ENCODE measurements at places on chromosomes 1 and 21. TPM values are rescaled to one million over a fixed set of nuclear protein-coding genes. Genes with fewer than 3 reads are reported as not detected.
A peak's percentile ranks its signal among the peaks of the same experiment; 100 is the strongest.

Gene UBXN10
- total RNA-seq: not detected

Gene SPATA46
- not detected for total RNA-seq

Gene C1QTNF12
- total RNA-seq: 4.4 TPM

Gene FRRS1
- 12.1 TPM for total RNA-seq

Gene SYT6
- 71.9 TPM for total RNA-seq

Gene HTR6
- total RNA-seq: not detected

- H3K27me3 ChIP-seq: no peaks in the 10 kb centered on the region
- H3K4me3 ChIP-seq: no peak overlapping the region
- no peaks in the 10 kb centered on the region for H3K36me3 ChIP-seq
- H3K4me1 ChIP-seq: peaks cover 13% of the 10 kb centered on the region
These were observed 7.7 kb upstream of the CDC42 start for GRCh38 chr1:22044690-22045420.

DNA sequence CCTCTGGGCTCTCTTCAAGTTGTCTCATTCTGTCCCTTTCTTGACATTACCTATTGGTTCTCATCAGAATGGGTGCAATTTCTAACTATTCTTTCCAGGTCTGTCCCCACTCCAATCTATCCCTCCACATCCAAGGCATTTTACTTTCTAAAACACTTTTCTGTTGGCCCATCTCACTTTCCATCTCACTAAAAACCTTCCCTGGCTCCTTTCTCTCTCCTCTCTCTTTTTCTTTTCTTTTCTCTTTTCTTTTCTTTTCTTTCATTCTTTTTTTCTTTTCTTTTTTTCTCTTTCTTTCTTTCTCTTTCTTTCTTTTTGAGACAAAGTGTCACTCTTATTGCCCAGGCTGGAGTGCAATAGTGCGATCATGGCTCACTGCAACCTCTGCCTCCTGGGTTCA is 279.2 kb upstream of the SGIP1 start:
- H3K36me3 ChIP-seq: no peaks in the 10 kb centered on the region
- DNase-seq: no peak
- H3K27me3 ChIP-seq: no peaks in the 10 kb centered on the region
- H3K27ac ChIP-seq: no peak overlapping the region
- H3K4me3 ChIP-seq: no peak overlapping the region

DNA sequence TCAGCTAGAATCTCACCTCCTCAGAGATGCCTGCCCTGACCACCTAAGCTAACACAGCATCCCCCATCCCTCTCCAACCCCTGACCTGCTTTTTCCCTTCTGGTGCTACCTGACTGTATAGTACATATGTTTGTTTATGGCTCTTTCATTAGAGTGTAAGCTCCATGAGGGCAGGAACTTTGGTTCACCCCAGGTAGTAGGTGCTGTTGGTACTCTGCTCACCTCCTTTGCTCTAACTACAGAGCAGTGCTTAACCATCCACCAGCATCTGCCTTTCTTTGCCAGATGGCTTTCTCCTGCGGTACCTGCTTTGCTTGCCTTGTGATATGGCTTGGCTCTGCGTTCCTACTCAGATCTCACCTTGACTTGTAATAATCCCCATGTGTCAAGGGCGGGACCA is 18.7 kb upstream of the BLACAT1 start:
- no peak overlapping the region for H3K4me3 ChIP-seq
- H3K36me3 ChIP-seq: no peaks in the 10 kb centered on the region
- H3K27me3 ChIP-seq: no peaks in the 10 kb centered on the region
- DNase-seq: no peak
- H3K27ac ChIP-seq: no peak overlapping the region

GRCh38 chr1:99252630-99253029 is 11.7 kb upstream of the PLPPR4 start:
- no peak overlapping the region for H3K27ac ChIP-seq
- H3K27me3 ChIP-seq: no peaks in the 10 kb centered on the region
- H3K4me1 ChIP-seq: no peaks in the 10 kb centered on the region
- H3K4me3 ChIP-seq: no peak overlapping the region

- H3K27me3 ChIP-seq: no peaks in the 10 kb centered on the region
- H3K4me3 ChIP-seq: peak overlapping the region; percentile 26
- DNase-seq: peak; percentile 33
- no peaks in the 10 kb centered on the region for H3K36me3 ChIP-seq
These were observed 154.0 kb downstream of the TGFB2 start for GRCh38 chr1:218499011-218499691.

GRCh38 chr1:204858363-204858821 is 12.3 kb upstream of the NFASC start:
- H3K27ac ChIP-seq: no peak overlapping the region
- no peaks in the 10 kb centered on the region for H3K36me3 ChIP-seq
- no peak for DNase-seq

- no peak for DNase-seq
- H3K27ac ChIP-seq: no peak overlapping the region
- no peaks in the 10 kb centered on the region for H3K27me3 ChIP-seq
- no peaks in the 10 kb centered on the region for H3K36me3 ChIP-seq
These were observed 15.6 kb downstream of the ALPL start for GRCh38 chr1:21524686-21525339.

GRCh38 chr21:33244779-33245105 is 15.0 kb downstream of the IFNAR2 start:
- no peak overlapping the region for H3K4me3 ChIP-seq
- H3K36me3 ChIP-seq: peaks cover 45% of the 10 kb centered on the region
- no peak overlapping the region for H3K27ac ChIP-seq
- H3K4me1 ChIP-seq: peaks cover 12% of the 10 kb centered on the region
- no peak for DNase-seq

DNA sequence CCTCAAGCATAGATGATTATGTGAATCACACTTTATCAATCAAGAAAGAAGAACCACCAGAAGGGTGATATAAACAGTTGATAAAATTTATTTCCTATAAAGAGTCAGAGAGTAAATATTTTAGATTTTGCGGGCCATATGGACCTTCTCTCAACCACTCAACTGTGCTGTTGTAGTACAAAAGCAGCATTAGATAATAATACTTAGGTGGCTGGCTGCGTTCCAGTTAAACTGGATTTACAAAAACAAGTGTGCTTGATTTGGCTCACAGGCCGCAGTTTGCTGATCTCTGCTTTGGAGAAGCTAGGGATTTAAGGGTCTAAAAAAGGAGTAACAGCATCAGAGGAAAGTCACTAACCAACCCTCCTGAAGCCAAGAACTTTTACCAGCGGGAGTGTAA is 1406.0 kb downstream of the KCNT2 start:
- no peak for DNase-seq
- H3K4me3 ChIP-seq: no peak overlapping the region
- no peaks in the 10 kb centered on the region for H3K4me1 ChIP-seq
- H3K27ac ChIP-seq: no peak overlapping the region
- no peaks in the 10 kb centered on the region for H3K36me3 ChIP-seq
- H3K27me3 ChIP-seq: no peaks in the 10 kb centered on the region
